ENCODE measurements at places on chromosomes 3 and 15.

DNA sequence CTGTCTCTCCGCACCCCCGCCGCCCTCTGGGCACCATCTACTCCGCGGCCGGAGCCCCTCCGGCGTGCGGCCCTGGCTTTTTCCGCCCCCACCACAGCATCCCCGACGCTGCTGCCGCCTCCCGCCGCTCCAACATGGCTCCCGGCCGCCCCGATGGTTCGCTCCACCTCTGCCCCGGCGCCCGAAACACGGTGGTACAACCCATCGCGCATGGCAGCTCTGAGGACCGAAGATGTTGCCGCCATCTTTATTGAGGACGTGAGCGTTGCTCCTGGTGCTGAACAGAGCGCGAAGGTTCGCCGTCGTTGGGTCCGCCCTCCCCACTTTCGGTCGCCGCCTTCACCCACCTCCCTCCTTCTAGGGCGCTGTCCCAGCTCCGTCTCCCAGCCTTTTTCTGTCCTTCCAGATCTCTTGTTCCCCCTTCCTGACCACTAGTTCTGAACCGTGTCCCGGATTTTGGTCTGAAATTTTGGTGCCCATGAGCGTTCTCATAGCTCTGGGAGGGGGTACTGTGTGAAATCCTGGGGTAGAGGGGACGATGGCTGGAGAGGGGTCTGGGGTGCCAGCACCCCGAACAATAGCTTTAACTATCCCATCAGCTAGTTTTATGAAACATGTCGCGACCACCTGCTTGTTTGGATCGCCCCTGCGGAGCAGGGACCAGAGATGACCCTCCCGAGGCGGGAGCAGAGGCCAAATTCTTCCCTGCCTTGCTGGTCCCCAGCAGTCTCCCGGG, at the start of gene CELSR3:
TSS of gene CELSR3 (minus strand) at position 134 of the 736 bp plus-strand sequence. CDS start 252 bp downstream, outside the sequence.
- no peak for DNase-seq

DNA sequence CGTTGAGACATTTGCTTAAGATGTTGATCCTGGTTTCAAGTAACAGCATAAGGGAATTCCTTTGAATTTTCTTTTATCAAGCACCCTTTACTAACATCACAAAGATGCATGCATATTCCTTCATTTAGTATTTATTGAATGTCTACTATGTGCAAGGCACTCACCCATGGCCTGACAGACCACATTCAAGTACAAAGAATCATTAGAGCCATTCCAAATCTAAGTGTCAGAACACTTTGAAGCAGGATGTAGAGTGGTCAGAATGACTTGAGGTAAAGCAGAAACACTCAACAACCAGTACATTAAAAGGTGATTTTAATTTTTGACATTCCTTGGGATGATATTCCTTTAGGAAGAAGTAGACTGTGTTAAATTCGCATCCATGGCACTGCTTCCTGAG, 6.0 kb upstream of the WDR5B start:
- DNase-seq = no peak

DNA sequence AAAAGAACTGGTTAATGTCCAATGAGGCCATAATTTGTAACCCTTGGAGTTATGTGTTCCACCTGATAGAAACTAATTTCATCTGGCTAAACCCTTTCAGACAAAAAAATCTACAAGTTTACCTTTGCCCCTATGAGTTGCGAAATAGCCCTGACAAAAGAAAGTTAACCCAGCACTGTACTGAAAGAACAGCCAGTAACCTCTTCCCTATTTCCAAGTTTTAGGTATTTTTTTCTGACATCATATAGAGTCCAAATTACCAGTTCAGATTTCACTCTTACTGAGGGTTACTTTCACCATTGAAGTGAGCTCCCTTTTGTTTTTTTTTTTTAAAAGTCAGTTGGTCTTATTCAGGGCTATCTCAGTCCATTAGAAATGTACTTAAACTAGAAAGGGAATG, 42.8 kb upstream of the PTPRG start:
- DNase-seq = no peak

DNA sequence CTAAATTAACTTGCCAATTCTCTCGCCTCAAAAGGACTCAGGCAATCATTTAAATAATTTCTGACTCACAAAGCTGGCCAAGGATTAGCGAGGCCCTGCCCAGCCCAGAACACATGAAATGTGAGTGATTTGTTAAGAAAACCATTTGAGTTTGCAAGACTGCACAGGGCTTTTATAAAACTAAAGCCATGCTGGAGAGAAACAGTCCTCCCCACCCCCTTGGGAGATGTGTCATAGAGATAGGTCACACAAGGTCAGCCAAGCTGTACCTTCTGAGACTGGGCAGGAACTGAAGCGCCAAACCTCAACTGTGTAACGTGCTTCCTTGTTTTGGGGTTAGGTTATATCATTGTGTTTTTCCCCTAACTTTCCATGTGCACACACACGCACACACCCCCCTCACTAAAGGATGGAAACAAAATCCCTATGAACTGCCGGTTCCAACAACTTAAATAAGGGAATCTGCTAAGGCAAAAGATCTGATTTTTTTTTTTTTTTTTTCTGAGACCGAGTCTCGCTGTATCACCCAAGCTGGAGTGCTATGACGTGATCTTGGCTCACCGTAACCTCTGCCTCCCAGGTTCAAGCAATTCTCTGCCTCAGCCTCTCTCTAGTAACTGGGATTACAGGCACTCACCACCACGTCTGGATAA, 8.1 kb downstream of the SPATA12 start:
- DNase-seq = no peak

DNA sequence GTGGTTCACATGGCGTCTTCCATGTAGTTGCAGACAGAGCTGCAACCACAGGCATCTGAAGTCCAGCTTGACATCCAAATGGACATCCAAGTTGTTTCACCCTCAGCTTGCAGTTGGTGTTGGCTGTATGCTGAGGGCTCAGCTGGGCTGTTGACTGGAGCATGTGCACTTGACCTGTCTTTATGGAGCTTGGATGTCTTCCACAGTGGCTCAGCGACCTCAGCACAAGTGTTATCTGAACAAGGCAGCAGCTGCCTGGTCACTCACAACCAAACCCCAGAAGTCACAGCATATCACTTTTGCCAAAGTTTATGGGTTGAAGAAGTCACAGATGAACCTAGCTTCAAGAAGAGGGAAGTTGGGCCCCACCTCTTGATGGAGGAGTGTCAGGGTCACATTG, 92.9 kb downstream of the TPRA1 start:
- DNase-seq = no peak

DNA sequence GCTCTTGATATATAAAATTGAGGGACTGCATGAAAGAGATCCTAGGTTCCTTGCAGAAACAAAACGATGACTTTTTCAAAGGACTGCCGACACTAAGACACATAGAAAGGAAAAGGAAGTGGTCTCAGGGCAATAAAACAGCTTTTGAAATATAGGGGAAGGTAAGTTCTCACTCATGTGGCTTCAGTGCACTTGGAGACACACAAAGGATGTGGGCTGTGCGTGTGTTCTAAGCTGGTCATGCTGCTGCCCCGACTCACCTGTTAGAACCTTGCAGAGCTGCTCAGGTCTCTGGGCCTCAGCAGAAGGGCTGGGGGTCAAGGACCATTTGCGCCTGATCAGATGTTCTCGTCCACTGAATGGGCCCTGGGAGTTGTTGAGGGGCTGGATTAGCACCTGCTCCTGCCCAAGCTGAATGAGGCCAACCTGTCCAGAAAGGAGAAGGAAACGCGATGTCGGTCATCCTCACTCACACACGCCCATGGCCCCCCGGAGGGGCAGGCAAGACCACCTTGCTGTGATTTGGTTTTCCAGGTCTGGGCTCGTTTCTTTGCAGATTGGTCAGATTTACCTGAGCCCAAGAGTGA, 11.1 kb downstream of the ADAMTS17 start:
- DNase-seq = no peak

DNA sequence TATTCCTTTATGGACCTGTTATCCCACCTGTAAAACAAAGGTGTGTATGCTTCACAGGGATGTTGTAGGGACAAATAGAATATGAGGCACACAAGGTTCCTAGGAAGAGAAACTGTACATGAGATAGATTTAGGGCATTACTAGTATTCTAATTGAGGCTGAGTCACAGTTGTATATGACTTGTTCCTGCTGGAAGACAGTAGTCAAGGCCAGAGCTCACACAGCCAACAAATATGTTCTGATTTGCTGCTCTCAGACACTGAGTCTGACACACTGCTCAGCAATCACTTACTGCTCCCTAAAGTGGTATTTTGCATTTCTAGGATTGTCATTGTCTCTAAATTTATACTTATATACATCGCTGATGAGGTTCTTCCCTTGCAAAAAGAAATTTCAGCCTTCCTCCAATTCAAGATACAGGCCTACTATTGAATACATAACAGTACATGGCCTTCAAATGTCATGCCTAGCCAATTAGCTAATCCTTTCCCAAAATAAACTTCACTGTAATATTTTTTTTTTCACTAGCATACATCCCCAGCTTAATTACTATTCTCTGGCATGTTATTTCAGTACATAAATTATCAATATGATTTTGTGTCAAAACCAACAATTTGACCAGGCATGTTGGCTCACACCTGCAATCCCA, 69.8 kb downstream of the TIGIT start:
- DNase-seq = no peak

DNA sequence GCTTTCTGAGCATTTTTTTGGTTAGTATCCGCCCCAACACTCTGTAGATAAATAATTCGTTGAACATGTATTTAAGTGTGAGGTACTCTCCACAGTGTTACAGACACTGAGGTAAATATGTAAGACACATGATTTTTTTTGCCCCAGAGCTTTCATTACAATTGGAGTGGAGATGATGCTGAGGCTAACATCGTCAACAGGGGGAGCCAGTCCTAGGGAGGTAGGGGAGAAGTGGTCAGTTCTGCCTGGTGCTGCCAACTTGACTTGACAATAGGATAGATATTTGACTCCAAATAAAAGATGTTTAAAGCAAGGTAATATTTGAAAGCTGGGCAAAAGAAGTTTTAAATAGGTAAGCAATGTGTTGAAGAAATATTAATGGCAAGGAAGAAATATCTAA, 295.7 kb downstream of the UNC13C start:
- DNase-seq = no peak

GRCh38 chr15:55588815-55589115, 620 bp upstream of the PYGO1 start:
- DNase-seq = no peak

DNA sequence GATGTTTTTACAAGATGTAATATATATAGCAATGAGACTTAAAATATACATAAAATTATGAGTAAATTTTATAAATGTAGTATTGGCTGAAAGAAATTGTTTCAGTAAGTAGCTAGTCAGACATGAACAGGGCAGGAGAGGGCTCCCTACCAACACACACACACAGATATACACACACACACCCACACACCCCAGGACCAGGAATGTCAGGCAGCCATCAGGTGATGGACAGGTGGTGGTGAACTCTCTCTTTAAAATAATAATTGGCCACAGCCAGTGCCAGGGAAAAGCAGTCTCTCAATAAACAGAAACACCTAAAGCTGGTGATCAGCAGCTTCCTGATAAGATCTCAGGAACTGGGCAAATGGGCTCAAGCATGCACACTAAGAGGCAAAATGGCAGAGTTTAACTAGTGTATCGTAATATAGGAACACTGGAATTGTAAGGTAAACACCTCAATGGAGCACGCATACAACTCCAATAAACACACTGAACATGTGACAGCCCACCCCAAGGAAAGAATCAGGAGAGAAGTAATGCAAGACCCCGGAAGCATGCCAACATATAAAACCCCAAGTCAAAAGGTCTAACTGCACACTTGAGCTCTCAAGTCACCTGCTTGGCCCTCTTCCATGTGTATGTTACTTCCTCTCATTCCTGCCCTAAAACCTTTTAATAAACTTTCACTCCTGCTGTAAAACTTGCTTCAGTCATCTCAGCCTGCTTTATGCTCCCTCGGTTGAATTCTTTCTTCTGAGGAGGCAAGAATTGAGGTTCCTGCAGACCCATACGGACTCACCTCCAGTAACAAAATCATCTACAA, 1034.1 kb upstream of the SEMA6D start:
- DNase-seq = no peak

- DNase-seq = no peak
Measured at GRCh38 chr3:15498431-15499214, 22.9 kb downstream of the COLQ start.

DNA sequence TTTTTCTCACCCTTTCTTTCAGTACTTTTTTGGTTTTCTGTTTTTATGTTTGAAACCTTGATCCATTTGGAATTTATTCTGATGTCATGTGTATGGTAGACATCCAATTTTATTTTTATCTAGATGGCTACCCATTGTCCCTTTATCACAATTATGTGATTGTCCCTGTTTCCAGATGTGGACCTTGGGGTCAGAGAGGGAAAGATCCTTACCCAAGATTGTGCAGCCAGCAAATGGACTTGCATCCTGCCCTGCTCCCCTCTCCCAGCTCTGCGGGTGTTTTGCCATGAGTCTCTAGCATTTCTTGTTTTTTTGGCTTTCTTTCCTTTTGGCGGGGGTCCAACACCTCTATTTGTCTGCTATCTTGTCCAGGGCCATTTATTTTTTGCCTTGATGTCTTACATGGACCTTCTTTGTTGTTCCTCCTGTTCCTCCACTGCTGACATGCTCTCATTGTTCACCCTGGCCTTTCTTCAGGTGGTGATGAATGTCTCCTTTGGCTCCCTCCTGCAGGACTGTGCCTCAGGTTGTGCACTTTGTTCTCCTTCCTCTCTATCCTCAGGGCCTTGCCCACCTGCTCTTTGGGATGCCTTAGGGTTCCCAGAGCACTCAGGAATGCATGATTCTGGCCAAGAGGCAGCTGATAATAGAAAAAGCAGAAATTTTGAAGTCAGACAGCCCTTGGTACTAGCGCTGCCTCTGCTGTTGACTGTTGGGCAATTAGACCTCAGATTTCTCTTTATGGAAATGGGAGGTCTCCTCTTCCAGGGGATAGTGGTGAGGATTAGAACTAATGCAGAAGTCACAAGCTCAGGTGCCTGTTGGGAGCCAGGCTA, 84.3 kb downstream of the EEFSEC start:
- no peak for DNase-seq

GRCh38 chr15:60464836-60465630, 13.9 kb downstream of the ICE2 start:
- DNase-seq = no peak

- no peak for DNase-seq
Measured at GRCh38 chr15:59232476-59232875, 25.8 kb downstream of the LDHAL6B start.

DNA sequence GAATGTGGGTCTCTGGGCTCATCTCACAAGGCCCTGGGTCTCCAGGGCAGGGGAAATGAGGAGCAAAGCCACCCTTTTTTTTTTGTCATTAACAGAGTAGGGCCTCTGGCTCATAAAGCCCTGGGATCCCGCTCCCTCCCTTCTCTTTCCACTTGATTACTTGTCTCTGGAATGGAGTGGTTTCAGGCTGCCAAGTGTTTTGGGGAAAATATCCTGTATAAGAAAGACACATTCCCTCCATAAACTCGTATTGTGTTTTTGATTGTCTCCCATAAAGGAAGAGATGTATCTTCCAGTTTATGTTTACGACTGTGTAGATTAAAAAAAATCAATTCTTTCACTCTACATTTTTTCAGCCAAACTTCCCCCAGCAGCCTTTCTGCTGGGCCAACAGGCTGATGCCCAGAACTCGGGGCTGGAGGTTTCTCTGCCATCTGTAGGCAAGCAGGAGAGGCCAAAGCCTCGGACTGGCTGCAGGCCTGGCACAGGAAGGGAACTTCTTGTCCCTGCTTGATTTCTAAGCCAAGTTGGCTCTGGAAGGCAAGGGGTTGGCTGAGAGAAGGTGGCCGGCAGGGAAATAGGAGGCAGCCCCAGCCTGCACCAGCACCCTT, 49.4 kb upstream of the INSYN1 start:
- DNase-seq = no peak
